ENCODE measurements at places on chromosomes 6 and 20. TPM values are rescaled to one million over a fixed set of nuclear protein-coding genes. Genes with fewer than 3 reads are reported as not detected.

PARD6B gene
- total RNA-seq: 3.6 TPM

GSTA5 gene
- total RNA-seq: not detected

ZSCAN31 gene
- total RNA-seq: 2.2 TPM

SLC44A4 gene
- total RNA-seq: not detected

C20orf96 gene
- total RNA-seq: 11.1 TPM

Data from A549 treated with AZD2906 at 1 μM for 4 hours (cell line).